H54 (cell line): ENCODE measurements at places on chromosomes 2 and 18.
A peak's percentile ranks its signal among the peaks of the same experiment; 100 is the strongest.

- no peak for DNase-seq
Measured at GRCh38 chr18:907115-907884, 2.6 kb downstream of the ADCYAP1 start.

GRCh38 chr2:23533338-23533695 is 148.3 kb downstream of the KLHL29 start:
- no peak for DNase-seq

GRCh38 chr2:71129902-71130151 is 202 bp downstream of the MCEE start:
- peak; percentile 34 for DNase-seq

DNA sequence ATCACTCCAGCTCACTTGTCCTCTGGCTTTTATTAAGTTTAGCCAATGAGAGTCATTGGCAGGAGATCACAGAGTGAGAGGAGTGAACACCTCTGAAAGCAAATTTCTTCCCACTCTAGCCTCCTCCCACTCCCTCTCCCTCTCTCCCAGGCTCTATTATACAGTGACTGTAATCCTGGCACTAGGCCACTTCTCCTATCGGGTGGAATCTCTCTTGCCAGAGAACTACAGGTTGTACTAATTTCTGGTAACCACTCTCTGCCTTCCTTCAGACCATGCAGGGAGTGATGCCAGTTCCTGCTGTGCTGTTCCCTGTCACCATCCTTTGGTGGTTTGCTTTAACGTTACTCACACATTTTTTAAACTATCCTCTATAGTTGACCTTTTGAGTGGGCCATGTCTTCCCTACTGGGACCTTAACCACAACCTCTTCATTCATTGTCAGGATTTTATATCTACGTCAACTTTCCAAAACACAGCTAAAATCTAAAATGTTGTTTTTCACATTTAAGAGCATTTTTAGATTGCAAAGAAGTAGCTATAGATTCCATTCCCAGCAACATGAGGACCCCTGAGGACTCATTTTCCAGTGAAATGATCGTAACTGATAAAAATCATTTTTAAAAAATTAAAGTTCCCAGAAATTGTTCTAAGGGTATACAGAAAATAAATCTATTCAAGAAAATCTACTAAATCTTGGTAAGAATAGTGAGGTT is 217.1 kb downstream of the MREG start:
- DNase-seq, result peak; percentile 50

- no peak for DNase-seq
Measured at GRCh38 chr18:63158676-63159291, 160.8 kb downstream of the BCL2 start.

DNA sequence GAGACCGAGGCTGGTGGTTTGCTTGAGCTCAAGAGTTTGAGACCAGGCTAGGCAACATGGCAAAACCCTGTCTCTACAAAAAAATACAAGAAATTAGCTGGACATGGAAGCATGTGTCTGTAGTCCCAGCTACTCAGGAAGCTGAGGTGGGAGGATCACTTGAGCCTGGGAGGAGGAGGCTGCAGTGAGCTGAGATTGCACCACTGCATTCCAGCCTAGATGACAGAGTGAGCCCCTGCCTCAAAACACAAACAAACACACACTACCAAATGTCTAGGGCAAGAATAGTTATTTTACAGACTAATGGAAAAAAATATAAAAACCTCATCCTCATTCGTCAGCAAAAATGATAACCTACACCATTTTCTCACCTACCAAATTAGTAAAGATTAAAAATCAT is 15.3 kb downstream of the BUB1 start:
- DNase-seq, result no peak

GRCh38 chr18:49016648-49017539 is 66.1 kb upstream of the SMAD7 start:
- peak; percentile 69 for DNase-seq

- no peak for DNase-seq
Measured at GRCh38 chr2:99643787-99644418, 154.1 kb upstream of the REV1 start.

GRCh38 chr2:172905937-172906811 is 169.5 kb upstream of the MAP3K20 start:
- DNase-seq, result no peak

DNA sequence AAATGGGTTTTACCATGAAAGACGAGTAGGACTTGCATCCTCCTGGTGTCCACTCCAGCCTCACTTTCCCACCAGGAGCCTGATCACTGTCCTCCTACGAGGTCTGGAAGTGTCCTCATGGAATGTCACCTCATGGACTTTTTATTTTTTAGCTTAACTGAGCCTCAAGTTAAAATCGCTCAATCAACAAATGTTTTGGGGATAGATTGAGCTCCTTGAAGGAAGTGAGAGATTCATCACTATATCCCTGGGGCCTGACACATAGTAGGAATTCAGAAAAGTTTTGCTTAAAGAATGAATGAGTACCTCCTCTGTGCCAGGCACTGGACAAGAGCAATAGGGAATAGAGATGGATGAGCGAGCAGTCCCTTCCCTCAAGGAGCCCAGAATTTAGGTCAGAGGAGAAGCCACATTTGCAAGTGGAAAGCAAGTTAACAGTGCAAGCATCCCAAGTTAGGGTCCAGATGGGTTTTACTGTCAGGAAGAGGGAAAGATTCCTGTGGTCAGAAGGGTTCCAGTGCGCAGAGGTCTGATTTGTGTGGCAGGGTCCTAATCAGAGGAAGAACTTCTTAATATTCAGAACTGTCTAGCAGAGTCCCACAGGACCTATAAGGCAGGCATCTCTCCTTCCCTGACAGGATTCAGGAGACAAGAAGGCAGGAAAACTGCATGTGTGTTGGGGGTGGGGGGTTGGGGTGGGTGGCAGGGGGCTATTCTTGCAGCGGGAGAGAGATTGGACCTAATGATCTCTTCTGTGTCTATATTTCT is 67.0 kb downstream of the MYCN start:
- DNase-seq, result no peak

GRCh38 chr2:137973280-137973679 is 9.0 kb downstream of the HNMT start:
- DNase-seq, result no peak

DNA sequence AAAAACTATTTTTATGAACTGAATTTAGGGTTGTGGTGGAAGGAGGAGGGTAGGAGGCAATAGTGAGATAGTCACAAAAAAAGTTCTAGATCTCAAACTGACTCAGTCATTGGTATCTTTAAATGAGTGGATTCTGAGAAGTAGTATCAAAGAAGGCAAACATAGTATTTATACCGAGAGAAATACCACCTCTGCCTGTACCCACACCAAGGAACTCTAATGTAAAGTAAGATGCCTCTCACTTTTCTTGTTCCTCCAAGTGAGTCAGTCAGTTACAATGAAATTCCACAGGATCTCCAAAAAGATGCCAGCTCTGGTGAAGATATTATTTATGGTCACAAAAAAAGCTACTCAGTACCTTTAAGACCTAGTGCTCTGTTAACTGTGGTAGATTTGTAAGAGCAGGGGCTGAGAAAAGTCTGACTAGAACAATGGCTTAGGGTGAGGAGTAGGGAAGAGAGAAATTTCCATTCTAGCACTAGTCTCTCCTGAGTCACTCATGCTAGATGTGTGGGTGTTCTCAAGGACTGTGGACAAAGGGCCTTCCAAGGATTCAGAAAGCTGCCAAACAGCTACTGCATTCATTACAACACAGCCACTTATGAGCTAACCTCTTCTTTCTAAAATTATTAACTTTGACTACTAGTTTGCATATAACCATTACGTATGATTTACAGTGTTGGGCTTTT is 36.3 kb downstream of the YWHAQ start:
- peak; percentile 31 for DNase-seq

DNA sequence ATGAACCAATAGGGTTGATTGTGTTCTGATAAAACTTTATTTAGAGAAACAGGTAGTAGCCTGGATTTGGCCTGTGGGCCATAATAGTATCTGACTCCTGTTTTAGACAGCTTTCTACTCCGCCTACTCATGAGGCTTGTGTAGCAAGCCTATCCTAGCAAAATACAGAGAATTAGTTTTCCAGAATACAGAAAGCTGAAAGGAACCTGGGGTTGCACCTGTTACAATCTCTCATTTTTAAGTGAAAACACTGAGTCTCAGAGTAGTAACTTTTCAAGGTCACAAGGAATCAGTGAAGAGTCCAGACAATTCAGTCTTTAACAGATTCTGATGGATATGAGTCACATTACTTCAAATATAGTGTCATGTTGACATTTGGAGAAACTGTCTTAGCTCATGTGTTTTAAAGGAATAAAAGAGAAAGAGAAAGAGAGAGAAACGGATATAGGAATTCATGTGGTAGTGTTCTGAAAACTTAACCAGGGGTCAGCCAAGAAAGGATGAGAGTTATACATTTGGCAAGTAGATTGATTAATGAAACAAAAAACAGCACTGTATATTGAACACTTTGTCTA is 17.0 kb downstream of the ARHGAP28 start:
- no peak for DNase-seq

- no peak for DNase-seq
Measured at GRCh38 chr2:176291335-176291734, 22.1 kb downstream of the MTX2 start.

- no peak for DNase-seq
Measured at GRCh38 chr2:205056151-205056561, 510.9 kb downstream of the PARD3B start.

DNA sequence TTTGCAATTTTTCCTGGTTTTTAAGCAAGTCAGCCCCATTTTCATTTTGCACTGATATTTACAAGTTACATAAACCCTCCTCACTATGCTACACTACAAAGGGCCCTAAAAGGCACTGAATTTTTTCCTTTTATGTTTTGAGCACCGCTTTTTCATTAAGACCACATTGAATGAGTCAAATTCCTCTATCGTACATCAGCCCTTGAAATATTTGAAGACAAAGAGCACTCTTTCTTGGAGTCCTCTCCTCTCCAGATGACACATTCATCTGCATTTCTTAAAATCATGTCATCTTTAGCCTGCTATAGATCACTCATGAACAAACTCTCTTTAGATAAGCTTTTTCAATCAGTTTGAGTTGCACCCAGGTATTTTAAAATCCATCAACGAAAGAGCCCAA is 306.6 kb upstream of the SOX11 start:
- DNase-seq, result no peak

GRCh38 chr2:64904413-64905329 is 84.5 kb upstream of the SLC1A4 start:
- DNase-seq, result no peak

DNA sequence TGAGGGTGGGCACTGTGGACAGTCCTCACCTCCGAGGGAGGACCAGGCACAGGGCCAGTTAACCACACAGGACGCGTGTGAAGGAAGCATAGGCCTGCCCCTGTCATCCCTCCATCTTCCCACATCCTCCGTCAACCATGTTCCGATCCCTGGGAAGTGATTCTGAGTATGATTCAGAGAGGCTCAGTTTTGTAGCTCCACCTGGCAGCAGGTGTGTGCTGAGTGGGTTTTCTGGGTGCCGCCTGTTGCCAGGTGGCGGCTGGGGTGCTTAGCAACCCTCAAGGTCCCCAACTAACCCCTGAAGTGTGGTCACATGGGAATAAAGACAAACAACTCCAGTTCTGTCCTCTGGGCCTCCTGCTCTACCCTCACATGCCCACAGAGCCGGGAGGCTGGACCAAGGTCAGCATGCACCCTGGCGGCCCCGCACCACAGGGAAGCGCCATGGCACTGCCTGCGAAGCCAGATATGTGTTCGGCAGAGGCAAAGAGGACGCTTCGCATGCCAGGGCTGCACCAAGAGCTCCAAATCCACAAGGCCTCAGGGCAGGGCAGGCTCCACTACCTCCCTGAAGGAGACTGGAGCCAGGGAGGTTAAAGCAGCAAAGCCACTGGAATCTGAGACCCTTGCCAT is 60.0 kb downstream of the ADCY3 start:
- no peak for DNase-seq

DNA sequence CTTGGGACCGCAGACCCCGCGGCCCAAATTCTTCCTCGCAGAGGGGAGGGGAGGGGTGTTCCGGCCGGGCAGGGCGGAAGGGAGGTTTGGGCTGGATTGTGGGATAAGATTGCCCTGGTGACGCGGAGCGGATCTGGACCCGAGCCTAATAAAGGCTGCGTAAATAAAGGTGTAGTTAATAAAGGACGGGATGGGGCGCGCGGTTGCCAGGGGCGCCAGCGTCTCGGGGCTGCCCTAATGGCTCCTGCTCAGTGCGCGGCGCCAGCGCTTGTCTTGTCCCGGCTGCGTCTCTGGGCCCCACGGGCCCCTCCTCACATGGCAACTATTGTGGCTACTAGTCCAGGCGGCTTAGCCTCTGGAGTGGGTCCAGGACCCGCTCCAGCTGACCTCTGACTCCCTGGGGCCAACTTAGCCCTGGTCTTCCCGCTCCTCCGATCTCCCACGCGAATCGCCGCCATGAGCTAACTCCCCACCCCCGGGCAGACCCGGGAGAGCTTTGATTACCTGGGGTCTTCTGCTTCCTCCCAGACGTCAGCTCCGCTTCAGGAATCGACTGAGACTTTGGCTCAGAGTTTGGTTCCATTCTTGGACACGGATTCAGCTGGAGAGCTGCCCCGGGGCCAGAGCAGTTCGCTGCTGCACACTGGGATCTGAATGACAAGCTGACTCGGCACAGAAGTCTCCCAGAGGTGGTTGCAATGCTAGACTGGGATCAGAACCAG is 36.5 kb downstream of the SLC25A52 start:
- DNase-seq, result no peak

GRCh38 chr2:101502095-101502494 is 27.2 kb upstream of the RFX8 start:
- DNase-seq, result no peak

DNA sequence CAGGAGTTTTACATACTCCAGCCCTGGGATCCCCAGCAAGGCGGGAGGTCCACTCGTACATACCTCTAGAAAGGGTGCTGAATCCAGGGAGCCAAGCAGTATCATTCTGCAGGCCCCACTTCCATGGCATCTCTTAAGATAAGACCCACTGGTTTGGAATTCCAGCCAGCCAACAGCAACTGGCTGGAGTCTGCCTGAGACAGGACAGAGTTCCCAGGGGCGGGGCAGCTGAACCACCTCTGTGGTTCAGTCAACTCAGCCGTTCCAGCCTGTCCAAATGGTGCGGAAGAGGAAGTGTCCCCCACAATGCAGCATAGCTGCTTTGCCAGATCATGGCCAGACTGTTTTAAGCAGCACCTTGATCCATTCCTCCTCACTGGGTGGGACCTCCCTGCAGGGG is 33.2 kb downstream of the ZNF892 start:
- no peak for DNase-seq

GRCh38 chr18:74116633-74117554 is 30.7 kb downstream of the FBXO15 start:
- DNase-seq, result no peak

DNA sequence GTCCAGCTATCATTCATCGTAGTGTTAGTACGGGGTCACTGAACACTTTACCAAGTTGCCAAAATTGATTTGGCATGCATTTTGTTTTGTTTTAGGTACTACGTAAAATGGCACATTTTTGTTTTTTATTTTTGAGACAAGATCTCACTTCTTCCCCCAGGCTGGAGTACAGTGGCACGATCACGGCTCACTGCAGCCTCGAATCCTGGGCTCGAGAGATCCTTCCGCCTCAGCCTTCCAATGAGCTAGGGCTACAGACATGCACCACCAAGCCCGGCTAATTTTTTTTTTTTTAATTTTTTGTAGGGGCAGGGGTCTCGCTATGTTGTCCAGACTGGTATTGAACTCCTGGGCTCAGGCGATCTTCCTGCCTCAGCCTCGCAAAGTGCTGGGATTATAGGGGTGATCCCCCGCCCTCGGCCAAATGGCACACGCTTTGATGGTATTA is 786 bp downstream of the TAF1B start:
- DNase-seq, result no peak
